ENCODE measurements at places on chromosomes 7 and 10.

DNA sequence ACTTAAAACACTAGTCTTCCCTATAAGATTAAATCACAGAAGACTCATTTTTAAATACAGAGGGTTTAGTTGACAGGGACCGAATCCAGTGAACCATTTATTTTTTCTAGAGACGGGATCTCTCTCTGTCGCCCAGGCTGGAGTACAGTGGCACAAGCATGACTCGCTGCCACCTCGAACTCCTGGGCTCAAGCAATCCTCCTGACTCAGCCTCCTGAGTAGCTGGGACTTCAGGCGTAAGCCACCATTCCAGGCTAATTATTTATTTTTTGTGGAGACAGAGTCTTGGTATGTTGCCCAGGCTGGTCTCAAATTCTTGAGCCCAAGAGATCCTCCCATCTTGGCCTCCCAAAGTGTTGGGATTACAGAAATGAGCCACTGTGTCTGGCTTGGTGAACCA is 20.9 kb upstream of the LYZL1 start:
- DNase-seq = no peak

- DNase-seq = no peak
These were observed 21.4 kb downstream of the VSTM4 start for GRCh38 chr10:49093922-49094321.

DNA sequence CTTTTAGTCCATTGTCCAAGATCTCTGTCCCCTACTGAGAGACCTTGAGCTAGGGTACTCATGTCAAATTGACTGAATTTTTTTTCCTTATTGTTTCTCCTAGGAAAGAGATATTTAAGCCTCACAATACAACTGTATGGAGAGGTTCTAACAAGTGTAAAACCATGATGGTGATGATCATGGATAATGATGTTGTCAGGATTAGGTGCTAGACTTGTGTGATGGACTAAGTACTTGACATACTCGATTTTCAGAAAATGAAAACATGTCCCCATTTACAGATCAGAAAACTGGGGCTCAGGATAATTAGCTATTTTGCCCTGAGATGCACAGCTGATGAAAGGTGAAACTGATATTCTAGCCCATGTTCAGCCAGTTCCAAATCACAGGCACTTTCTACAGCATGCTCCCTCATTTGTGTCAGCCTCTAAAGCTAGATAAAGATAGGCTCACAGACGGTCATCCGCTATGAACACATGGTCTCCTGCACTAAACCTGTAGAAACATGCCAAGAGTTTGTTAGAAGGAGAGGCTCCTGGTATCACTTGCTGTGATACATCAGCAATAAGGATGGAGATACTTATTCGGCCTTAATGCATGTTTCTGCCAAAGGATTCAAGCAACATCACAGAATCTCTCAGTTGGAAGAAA is 67.6 kb downstream of the CREB3L2 start:
- no peak for DNase-seq

- no peak for DNase-seq
These were observed 205.2 kb downstream of the GFRA1 start for GRCh38 chr10:116067825-116068224.

- no peak for DNase-seq
These were observed 22.6 kb downstream of the CCDC3 start for GRCh38 chr10:12978891-12979290.

DNA sequence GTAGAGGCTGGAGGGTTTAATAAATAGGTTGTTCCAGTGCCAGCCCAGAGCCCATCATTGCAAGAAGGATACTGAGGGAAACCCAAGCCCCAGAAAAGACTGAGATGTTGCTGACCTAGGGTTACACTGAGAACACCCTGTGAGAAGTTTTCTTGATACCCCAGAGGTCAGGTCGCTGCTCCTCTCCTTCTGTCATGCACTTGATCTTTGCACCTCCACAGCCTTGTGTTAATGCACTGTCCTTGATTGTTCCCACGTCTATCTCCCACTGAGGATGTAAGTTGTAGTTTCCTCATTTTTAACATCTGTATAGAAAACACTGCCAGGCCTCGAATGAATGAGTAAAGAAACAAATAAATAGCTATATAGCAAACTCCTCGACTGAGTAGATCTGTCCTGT is 195.3 kb upstream of the AHR start:
- no peak for DNase-seq

Data from NCI-H526 treated with DMSO at 0.1 percent for 48 hours (cell line).